Central memory CD4-positive, alpha-beta T cell (primary cell): ENCODE measurements at places on chromosomes 3 and 15.

- no peak for DNase-seq
Observed at GRCh38 chr3:141227752-141228151, 3.9 kb upstream of the PXYLP1 start.

DNA sequence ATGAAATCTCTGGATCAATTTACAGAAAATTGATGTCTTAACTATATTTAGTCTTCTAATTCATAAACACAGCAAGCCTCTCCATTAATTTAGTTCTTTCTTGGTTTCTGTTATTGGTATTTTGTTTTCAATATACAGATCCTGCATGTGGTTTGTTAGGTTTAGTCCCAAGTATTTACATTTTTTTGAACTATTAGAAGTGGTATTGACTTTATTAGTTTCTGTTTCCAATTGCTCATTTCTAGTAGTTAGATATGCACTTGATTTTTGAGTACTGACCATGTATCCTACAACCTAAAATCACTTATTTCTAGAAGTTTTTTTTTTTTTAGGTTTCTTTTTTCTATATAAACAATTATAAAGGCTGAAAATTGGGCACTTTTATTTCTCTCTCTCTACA is 335.9 kb downstream of the CHST2 start:
- DNase-seq = no peak

DNA sequence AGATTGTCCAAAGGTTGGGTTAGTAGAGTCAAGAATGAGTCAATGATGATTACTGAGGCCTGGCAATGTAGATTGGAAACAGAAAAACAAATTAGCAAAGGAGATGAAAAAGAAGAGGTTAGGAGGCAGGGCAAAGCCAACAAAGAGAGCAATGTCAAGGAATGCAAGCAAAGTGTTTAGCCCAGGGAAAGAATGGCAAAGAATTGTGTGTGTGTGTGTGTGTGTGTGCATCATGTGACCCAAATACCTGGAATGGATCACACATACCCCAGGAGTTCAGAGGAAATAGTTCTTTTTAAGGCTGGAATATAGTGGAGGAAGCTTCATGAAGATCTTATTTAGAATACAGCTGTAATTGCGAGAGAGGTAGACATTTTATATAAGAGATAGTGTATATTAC is 831.7 kb upstream of the ARPP21 start:
- no peak for DNase-seq

DNA sequence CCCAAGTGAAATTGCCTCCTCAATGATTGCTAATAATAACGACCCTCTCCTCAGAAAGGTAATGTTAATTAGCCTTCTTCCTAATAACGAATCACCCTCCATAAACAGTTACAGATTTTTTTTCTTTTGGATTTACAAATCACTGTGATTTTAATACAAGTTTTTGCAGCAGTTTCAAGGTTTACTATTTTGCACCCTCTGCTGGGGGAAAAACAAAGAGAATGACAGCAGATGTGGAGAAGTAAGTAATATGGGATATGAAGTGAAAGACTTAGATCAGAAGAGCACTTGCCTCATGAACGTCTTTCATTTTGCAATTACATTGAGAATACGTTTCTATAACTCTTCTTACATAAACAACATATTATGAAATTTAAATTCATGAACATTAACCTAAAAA is 16.1 kb upstream of the CNTN3 start:
- no peak for DNase-seq

DNA sequence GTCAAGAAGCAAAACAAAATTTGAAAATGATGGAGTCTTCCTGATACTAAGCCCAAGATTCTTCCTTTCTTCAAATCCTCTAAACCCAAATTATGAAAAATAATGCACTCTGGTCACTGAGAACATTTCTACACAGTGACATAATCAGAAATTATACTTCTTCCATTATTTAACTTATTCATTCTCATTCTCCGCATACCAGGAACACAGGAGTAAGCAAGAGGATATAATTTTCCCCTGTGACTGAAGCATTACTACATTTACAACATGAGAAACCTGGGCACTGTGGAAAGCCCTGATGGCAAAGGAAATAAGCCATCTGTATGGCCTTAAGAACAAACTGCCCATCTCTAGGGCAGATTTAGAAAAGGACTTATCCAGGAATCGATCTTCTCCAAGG is 47.0 kb downstream of the EXD1 start:
- no peak for DNase-seq

DNA sequence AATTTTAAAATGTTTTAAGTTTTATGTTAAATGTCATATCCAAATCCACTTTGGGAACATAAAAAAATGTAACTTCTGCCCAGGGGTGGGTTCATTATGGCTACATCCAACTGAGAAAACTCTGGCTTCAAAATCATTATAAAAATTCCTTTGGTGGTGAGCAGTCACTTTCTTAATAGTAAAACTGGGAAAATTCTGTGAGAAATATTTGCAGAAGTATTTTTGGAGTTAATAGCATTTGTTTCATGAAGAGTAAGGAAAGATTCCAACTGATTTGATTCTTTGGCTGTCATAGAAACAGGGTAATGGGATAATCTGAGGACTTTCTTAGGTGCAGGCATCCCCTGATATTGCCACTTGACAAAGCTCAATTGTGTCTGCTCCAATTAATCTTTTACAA is 38.8 kb downstream of the CPA3 start:
- no peak for DNase-seq

DNA sequence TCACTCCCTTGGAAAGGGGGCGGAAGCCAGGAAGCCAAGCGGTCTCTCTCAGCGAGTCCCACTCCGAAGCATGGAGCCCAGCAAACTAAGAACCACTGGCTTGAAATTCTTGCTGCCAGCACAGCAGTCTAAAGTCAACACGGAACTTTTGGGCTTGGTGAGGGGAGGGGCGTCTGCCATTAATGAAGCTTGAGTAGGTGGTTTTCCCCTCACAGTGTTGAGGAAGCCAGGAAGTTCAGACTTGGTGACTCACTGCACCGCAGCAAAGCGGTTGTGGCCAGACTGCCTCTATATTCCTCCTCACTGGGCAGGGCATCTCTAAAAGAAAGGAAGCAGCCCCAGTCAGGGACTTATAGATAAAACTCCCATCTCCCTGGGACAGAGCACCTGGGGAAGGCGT is 665.4 kb upstream of the CBLB start:
- peak; percentile 67 for DNase-seq

DNA sequence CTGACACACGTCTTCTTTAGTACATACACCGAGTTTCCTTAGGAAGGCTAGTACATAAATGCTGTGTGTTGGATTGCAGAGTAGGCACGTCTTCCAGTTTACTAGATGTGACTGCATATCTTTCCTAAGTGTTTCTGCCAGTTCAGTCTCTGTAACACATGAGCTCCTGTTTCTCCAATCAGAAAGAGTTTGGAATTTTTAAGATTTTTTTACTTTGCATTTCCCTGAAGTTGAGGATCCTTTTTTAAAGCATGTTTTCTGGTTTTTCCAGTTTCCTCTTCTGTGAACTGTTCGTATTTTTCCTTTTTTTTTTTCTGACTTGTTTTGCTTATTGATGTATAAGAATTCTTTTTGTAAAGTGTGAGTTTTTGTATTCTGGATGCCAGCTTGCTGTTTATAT is 7.5 kb upstream of the POLR2M start:
- no peak for DNase-seq

- no peak for DNase-seq
Observed at GRCh38 chr15:71691458-71692417, 118.6 kb upstream of the NR2E3 start.

- no peak for DNase-seq
Observed at GRCh38 chr3:178823150-178823549, 248.5 kb downstream of the ZMAT3 start.

DNA sequence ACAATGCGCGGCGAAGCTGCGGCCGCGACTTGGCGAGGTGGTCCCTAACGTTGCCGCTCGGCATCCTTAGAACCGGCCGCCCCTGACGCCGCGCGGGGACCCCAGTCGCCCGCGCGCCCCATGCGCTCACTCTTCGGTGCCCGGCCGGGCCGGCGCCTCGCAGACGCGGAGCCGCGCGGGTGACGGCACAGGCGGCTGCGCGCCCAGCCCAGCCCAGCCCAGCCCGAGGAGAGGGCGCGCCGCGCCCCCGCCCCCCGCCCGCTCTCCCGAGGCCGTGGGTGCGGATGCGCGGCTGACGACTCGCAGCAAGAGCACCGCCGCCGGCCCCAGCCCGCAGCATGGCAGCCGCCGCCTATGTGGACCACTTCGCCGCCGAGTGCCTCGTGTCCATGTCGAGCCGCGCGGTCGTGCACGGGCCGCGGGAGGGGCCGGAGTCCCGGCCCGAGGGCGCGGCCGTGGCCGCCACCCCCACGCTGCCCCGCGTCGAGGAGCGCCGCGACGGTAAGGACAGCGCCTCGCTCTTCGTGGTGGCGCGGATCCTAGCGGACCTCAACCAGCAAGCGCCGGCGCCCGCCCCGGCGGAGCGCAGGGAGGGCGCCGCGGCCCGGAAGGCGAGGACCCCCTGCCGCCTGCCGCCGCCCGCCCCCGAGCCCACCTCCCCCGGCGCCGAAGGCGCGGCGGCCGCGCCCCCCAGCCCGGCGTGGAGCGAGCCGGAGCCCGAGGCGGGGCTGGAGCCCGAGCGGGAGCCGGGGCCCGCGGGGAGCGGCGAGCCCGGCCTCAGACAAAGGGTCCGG is 437 bp downstream of the KLF13 start:
- DNase-seq = no peak

- no peak for DNase-seq
Observed at GRCh38 chr3:16064642-16065414, 109.7 kb upstream of the GALNT15 start.

- no peak for DNase-seq
Observed at GRCh38 chr3:163508206-163508605, 1570.1 kb downstream of the SI start.

DNA sequence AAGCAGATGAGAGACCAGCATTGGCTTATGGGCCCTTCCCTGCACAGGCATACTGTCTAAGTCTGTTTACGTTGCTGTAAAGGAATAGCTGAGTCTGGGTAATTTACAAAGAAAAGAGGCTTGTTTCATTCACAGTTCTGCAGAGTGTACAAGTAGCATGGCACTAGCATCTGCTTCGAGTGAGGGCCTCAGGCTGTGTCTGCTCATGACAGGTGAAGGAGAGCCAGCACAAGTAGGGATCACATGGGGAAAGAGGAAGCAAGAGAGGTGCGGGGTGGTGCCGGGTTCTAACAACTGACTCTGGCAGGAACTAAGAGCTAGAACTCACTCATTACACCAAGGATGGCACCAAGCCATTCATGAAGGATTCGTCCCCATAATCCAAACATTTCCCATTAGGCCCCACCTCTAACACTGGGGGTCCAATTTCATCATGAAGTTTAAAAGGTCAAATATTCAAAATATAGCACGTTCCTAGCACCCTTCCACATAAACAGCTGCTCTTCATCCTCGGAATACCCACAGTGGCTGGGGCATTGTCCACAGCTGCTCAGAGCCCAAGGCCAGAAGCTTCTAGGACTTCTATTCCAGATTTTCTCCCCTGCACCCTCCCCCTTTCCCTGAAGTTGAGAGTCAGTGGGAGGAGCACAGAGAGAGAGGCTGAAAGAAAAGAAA is 5.6 kb downstream of the RTP3 start:
- DNase-seq = no peak

GRCh38 chr15:86608461-86609205 is 529.0 kb downstream of the AGBL1 start:
- no peak for DNase-seq

DNA sequence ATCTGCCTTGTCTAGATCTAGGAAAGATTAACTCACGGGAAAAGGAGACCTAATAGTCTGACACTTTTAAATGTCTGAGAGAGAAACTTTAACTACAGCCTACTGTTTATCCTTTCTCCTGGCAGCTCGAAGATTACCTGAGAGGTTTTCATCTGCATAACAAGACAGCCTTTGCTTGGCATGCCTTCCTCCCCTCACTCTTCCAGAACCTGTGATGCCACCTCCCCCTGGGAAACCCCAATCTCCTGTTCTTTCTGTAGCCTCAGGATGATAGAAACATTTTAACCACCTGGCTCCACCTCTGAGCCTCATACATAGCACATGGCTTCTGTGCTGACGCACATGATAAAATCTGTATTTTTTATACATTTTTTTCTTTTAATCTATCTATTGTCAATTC is 420.8 kb downstream of the CNTN6 start:
- DNase-seq = no peak

GRCh38 chr3:76049776-76050175 is 264.4 kb upstream of the ZNF717 start:
- no peak for DNase-seq

DNA sequence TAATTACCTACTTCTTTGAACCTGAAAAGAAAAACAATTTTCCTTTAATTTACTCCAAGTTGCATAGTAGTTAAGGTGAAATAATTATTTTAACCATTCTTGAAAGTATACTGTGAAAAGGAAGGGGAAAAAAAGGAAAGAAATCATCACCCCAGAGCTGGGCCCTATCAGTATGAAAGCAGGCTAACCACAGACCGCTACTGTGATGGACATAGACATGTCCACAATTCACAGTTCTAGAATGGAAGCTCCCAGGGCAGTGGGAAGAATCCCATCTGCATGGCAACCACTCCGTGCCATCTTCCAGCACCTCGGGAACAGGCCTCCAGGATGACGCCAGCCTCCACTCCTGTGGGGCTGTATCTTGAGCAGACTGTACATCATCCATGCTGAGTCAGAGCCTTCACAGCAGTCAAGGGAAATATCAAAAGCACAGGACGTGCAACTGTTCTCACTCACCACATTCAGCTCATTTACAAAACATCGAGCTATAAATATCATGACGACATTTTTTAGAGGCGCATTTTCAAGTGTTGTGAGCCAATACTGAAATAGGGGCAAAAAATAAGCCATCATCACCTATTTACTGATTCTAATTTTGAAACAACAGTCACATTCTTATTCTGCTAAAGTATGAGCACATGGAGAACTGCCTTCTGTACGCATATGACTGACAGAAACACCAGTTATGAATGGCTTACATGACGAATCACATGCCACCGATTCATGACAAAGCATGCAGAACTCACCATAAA is 119.7 kb downstream of the SNRK start:
- no peak for DNase-seq

DNA sequence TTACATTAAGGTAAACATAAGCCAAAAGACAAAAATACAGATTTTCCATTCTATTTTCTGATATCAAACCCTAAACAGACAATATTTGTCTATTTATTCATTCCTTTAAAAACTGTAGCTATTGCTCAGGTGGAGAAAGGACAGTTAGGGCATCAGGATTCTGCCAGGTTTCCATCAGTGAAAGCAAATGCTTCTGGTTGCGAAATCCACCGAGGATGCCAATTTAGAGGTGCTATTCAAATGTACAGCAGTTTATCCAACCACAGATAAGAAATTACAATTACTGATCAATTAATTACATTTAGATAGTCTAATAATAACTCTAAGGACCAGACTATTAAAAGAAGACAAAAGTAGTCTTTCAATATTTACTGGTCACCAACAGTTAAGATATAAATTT is 3.9 kb downstream of the TOMM70 start:
- DNase-seq = no peak

DNA sequence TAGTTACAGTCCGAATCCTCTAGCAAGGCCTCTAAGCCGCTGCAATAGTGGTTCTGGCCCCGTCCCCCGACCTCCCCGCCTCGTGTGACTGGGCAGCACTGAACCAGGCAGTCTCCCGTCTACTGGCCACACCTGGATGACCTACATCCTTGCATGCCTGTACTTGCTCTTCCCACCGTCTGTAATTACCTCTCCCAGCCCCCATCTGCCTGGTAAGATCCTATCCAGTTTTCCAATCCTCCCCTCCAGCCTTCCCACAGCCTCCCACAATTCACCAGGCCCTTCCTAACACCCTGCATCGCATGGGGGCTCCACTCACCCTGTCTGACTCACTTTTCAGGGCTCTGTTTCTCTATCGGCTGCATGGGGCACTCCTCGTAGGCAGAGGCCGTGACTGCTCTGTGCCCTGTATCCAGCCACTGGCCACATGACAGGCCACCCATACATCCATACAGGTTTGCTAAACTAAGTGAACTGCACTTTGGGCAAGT is 32.8 kb downstream of the XXYLT1 start:
- DNase-seq = no peak

- DNase-seq = no peak
Observed at GRCh38 chr3:196642434-196642833, 2.9 kb downstream of the NRROS start.
